Stimulated activated CD8-positive, alpha-beta memory T cell treated with anti-CD3 and anti-CD28 coated beads, Interleukin-7, amount 100 ng/mL, for 1 hour (primary cell): ENCODE measurements at places on chromosomes 2 and 18.

- no peak for DNase-seq
These were observed 46.0 kb downstream of the CAPN13 start for GRCh38 chr2:30761226-30761625.

GRCh38 chr2:236678307-236678975 lies 108.8 kb downstream of the ACKR3 start:
- no peak for DNase-seq

GRCh38 chr2:100660851-100661584 lies 98.2 kb downstream of the PDCL3 start:
- no peak for DNase-seq

- no peak for DNase-seq
These were observed 8.3 kb upstream of the SEMA4C start for GRCh38 chr2:96878171-96878570.

DNA sequence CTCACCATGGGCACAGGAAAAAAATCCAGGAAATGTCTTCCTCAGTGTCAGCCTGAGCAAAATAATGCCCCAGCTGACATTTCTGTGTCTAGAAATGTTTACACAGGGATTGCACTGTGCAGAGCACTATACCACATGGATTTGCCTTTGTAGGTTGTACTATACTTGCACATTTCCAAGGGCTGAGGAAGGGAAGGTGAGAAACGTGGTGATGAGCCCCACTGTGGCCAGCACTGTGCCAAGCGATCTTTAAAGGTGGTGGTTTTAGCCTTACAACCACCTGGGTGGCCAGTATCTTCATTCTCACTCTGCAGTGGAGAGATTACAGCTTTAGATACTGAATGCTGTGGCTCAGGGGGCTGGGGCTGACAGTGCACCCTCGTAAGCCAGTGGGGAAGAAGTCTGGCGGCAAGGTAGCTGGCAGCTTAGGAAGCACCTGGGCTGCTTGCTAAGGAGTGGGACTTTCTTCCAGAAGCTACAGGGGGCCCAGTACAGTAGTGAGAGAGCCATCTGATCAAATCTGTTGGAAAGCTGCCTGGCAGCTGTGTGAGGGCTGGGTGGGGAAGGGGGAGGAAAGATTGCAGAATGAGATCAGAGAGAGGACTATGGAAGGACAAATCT lies 81.4 kb upstream of the MSH2 start:
- no peak for DNase-seq

DNA sequence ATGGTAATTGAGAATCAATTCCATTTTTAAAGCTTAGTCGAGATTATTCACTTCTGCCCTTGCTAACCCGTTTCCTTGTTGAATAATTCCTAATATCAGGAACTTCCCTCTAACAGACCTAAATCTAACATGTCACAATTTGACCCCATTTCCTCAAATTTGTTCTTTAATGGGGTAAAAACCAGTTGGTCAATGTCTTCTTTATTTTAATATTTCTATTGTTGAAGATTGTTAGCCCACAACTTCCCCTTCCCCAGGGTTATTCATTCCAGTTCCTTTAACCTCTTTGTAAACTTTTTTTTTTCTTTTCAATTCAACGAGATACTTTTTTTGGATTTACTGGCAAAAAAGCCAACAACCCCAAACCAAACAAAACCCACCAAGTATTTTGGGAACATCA lies 7.3 kb downstream of the TNFRSF11A start:
- no peak for DNase-seq

DNA sequence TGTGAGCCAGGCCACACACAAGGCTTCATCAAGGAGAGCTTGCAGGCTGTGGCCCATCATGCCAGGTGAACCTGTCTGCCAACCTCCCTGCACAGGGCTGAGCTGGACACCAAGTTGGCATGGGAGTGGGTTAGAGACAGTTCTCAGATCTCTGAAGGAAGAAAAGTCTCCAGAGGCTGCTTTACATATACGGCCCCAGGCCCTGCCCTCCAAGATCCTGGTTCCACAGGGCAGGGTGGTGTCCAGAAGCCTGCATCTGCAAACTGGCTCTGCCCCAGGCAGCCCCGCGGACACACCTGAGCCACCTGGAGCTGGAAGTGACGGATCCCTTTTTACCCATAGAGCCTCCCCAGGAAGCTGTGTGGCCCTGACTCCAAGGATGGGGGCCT lies 24.2 kb upstream of the HES6 start:
- DNase-seq: no peak

- no peak for DNase-seq
These were observed 47.8 kb downstream of the TMEM163 start for GRCh38 chr2:134670955-134671354.

DNA sequence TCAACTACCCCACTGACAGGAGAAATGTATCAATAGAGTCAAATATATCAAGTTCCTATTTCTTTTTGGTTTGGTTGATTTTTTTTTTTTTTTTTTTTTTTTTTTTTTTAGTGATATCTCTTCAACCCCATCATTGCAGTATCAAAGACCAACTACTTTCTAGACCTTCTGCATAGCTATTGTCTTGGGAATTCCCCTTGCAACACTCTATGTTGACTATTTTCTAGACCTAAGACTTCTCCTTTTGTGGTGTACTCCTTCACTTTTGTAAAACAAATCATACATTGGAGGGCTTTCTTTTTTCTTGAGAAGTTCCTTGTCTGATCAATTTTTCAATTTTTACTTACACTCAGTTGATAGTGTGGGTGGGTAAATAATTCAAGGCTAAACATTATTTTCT lies 46.5 kb upstream of the NR4A2 start:
- DNase-seq: no peak

GRCh38 chr2:121189661-121190381 lies 95.2 kb downstream of the TFCP2L1 start:
- no peak for DNase-seq

- no peak for DNase-seq
These were observed at the start of gene AGAP1 for GRCh38 chr2:235493775-235494715. AGAP1 (plus strand) TSS chr2:235494043.

GRCh38 chr2:9647884-9648283 lies 17.1 kb upstream of the YWHAQ start:
- no peak for DNase-seq

DNA sequence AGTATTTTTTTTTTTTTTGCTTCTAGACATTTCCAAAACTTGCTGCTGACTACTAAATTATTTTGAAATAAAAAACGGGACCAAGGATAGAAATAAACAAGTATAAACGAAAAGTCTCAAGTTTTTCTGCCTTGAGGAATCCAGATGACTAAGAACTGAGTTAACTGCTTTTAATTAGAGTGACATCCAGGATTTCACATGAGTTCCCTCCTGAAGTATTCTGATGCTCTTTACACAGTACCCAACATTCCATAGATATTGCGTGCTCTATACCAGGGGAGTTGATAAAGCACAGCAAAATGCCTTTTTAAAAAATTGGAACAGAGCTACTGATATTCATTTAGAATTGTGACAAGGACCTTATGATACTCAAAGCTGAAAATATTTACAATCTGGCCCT lies 618.0 kb downstream of the CCDC85A start:
- no peak for DNase-seq

DNA sequence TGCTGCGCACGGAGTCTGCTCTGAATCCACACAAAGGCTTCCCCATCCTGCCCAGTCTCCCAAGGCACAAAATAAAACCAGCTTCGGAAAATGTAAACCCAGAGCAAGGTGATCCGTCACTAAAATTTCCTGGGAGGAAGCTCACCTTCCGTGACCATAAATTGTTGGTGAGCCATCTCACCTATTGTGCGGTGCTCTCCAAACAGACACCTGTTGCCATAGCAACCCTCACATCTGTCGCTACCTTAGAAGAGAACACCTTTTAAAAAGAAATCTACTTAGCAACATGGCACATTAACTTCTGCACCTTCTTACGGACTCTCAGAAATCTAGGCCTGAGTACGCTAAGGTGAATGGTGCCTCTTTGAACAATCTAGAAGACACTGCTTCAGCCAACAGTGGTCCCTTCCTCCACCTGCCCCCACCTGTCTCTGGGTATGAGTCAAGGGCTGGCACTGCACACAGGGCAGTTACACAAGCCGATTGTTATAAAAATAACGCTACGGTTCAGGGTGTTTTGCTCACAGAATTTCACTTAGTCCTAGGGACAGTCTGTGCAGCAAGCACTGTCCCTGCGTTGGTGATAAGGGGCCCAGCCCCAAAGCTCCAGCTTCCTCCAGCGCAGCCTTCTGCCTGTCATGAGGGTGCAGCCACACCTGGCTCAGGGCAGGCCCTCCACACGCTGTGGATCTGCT lies 114.9 kb upstream of the ID2 start:
- no peak for DNase-seq

- DNase-seq: no peak
These were observed 715 bp upstream of the CFAP36 start for GRCh38 chr2:55518841-55519165.

- DNase-seq: peak; percentile 7
These were observed 189.8 kb downstream of the SNTG2 start for GRCh38 chr2:1140389-1141003.

GRCh38 chr18:36155851-36156757 lies 26.4 kb downstream of the ELP2 start:
- no peak for DNase-seq

- DNase-seq: no peak
These were observed 32.3 kb downstream of the KCNIP3 start for GRCh38 chr2:95329401-95329800.

DNA sequence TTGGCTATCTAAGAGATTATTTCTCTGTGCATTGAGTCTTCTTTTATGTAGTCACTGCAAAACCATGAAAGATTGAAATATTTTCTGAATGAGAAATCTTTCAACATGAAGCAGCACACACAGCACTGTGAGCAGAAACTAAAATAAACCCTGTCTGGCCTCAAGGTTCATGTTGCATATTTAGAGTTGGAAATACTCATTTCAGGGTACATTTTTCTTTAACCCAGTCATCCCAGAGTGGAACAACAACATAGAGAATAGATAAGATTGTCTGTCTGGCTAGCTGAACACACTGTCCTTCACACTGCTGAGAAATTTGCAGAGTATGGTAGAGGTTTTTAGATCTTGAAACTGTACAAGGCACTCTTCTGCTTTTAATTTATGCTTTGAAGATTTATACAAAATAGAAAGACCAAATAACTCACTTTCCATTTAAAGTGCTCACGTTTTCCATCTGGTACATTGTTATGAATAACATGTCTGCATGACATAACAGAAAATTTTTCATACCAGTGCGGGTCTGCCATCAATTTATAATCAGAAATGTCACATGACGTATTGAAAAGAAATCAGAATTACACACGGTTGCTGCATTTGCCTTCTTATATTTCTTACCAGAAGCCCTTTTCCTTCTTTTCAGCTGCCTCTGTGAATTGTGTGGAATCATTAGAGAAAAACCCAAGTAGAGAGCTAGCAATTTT lies 25.0 kb upstream of the FN1 start:
- DNase-seq: no peak

DNA sequence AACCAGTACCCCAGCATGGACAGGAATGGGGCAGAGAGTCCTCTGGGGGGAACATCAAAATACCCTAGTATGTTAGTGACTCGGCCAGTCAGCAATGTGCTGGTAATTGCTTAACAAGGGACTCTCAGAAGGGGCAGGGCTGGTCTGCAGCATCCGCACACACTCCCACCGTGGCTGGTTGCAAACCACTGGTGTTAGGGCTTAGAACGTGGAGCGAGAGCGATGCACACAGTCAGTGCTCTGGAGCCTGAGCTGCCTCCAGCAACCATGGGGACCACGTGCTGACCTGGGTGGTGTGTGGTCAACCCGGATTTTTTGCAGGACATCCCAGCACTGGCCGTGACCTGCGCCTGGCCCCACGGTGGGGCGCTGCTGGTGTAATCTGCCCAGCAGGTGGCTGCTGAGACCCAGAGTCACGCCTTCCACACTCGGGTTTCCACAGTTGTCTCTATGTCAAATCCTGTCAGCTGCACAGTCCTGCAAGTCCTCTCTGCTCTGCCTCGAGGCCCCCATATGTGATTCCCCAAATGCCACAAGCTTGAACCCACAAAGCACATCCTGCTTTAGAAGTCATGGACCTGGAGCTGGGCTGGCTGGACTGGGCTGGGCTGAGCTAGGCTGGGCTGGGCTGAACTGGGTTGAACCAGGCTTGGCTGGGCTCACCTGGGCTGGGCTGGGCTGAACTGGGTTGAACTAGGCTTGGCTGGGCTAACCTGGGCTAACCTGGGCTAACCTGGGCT lies 50.6 kb upstream of the GPC1 start:
- no peak for DNase-seq

GRCh38 chr2:182666674-182667314 lies 49.3 kb upstream of the DNAJC10 start:
- no peak for DNase-seq
